Fibroblast of upper back skin (primary cell): ENCODE measurements at places on chromosomes 4 and X.

DNA sequence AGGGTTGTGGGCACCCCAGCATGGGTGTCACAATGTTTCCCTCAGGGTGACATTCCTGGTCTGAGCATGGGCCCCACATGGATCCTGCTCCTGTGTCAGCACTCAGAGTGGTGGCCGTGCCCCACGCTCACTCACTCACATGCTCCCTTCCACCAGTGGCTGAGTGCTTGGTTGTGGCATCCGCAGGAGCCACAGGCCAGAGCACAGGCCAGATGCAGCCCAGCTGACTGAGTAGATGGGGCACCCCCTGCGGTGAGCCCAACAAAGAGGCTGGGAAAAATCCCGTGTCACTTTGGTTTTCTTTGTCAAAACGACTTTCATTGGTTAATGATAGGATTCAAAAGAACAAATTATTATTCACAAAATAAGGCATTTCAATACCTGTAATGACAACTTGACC is 204.6 kb upstream of the ANXA10 start:
- no peak for DNase-seq

GRCh38 chrX:22575161-22575845 is 302.6 kb downstream of the CBLL2 start:
- DNase-seq = peak; percentile 55

DNA sequence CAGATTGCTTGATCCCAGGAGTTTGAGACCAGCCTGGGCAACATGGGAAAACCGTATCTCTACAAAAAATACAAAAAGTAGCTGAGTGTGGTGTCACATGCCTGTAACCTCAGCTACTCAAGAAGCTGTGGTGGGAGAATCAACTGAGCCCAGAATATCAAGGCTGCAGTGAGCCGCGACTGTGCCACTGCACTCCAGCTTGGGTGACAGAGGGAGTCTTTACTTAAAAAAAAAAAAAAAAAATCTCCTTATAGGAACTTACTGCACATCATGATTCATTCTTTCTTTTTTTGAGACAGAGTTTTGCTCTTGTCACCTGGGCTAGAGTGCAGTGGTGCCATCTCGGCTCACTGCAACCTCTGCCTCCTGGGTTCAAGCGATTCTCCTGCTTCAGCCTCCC is 24.3 kb downstream of the UPF3B start:
- DNase-seq = no peak

- no peak for DNase-seq
Measured at GRCh38 chr4:139077567-139078355, 62.2 kb downstream of the NOCT start.

GRCh38 chrX:21375708-21376009 is 1.4 kb downstream of the CNKSR2 start:
- no peak for DNase-seq

DNA sequence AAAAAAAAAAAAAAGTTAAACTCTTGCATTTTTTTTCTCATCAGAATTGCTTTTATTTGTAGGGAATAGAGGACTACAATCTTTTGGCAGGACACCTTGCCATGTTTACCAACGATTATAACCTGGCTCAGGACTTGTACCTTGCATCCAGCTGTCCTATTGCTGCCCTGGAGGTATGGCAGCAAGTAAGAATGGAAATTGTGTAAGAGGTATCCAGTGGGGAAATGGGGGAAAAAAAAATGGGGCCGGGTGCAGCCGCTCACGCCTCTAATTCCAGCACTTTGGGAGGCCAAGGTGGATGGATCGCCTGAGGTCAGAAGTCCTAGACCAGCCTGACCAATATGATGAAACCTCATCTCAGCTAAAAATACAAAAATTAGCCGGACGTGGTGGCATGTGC is 49.8 kb downstream of the WDR19 start:
- no peak for DNase-seq

DNA sequence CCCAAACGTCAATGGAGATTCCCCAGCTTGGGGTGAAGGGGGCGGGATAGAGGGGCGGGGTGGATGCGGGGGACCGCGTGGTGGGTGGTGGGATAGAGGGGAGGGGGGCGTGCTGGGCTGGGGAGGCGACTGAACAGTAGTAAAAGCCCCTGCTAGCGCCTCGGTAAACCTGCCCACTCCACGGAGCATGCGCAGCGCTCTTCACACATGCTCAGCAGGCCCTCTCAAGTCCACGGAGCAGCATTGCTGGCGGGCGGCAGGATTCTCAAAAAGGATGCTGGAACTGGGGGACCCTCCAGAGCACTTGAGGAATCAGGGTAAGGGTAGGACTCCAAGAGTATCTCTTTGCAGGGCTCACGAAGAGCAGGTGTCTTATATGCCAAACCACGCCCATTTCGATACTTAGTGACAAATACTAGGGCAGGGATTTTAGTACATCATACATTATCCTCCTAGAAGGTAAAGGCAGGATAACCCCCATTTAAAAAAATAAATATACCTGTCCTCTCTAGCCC is 378 bp upstream of the RPS6KA6 start:
- peak; percentile 57 for DNase-seq
